Lower lobe of right lung (tissue), 2 donors: ENCODE measurements at places on chromosomes 7 and 10. TPM values are rescaled to one million over a fixed set of nuclear protein-coding genes. Genes with fewer than 3 reads are reported as not detected.

Gene ANXA8L1
- 15.7 TPM for total RNA-seq

Gene NPTX2
- 0.62 TPM for total RNA-seq

Gene TET1
- total RNA-seq, result 1.8 TPM

Gene KAZALD1
- 9.9 TPM for total RNA-seq

- DNase-seq, result no peak
These were observed 5.6 kb downstream of the ABI1 start for GRCh38 chr10:26855186-26855585.

- DNase-seq, result no peak
These were observed 73.8 kb upstream of the SFMBT2 start for GRCh38 chr10:7484456-7485243.

GRCh38 chr10:122845783-122846332 is at the start of gene CUZD1:
TSS of gene CUZD1 (minus strand) at chr10:122845857. CDS start at chr10:122845843, 14 bp downstream.
- DNase-seq, result no peak
